H9 (cell line): ENCODE measurements at places on chromosomes 6 and 20.
A peak's percentile ranks its signal among the peaks of the same experiment; 100 is the strongest.

DNA sequence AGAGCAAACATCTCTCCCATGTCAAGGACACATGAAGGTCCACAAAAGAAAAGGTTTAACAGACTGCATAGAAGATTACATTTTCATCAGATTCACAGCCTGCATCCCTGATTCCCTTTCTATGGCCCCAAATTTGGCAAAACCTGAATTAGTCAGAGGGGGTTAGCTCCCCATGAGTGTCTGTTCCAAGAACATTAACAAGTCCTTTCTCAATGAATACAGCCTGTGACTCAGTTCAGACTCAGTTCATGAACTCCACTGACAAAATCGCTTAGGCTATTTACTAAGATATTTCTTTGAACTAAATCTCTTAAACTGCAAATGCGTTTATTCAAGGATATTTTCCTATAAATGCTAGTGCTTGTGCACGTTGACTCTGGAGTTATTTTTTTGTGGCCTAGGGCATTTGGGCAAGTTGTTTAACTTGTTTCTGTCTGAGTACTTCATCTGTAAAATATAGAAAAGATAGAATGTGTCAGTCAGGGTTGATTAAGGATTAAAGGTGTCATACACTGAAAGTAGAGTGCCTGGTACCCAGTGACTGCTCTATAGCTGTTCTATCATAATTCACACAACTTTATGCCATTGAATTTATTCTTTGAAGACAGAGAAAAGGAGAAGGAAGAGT lies 422.6 kb downstream of the HTR1B start:
- DNase-seq, result no peak

- no peak for DNase-seq
These were observed 2.9 kb upstream of the KHDRBS2 start for GRCh38 chr6:62288974-62289373.

- no peak for DNase-seq
These were observed 62.4 kb downstream of the TNFRSF21 start for GRCh38 chr6:47247227-47247797.

- no peak for DNase-seq
These were observed 49.3 kb downstream of the ARFGEF2 start for GRCh38 chr20:48970681-48971365.

GRCh38 chr6:6723361-6723760 lies 134.8 kb downstream of the LY86 start:
- no peak for DNase-seq

DNA sequence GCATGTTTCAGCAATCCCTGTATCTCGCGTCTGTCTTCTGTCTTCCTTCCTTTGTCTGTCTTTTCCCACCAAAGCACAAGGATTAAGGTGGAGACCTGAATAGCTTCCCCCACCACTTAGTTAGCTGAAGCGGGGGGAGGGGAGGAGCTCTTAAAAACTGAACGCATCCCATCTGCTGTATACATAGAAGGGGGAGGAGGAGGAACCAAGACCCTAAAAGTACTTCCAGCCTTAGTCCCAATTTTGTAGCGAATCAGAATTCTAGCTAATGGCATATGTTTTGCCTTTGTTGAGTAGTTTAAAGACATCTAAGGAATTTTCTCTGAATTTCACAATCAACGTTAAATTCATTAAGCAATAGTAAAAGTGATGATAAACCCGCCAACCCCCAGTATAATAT lies 47.9 kb downstream of the GNAS start:
- DNase-seq, result no peak

GRCh38 chr6:96301781-96302180 lies 219.8 kb upstream of the UFL1 start:
- DNase-seq, result no peak

GRCh38 chr6:113137426-113137825 lies 719.7 kb upstream of the MARCKS start:
- no peak for DNase-seq

DNA sequence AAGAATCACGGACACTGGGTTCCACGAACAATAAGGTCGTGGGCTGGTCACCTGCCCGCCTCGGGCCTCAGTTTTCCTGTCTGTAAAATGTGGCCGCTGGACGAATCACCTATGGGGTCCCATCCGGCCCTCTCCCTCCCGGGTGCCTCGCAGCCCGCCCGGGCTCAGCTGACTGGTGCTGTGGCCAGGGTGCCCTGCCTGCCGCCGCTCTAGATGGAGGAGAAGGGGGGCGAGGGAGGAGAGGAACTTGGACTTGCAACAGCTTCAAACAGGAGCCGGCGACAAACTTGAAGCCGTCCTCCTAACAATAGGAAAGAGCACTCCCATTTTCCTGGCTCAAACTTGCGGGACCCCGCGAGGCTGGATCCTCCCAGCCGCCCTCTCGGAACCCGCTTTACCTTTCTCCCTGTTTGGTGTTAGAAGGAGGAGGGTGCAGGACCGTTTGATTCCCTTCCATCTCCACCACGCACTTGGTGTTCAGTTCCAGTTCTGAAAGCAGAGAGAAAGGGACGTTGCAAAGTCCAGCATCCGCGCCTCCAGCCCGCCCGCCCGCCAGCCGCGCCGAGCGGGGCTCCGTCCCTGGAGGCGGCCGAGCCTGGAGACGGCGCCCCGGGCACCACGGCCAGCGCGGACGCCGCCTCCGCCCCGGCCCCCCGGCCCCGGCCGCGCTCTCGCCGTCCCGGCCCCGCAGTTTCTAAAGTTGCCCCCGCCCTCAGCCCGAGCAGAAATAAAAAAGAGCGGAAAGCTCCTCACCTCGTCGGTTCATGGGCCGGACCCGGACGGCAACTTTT lies 584 bp downstream of the KIF13A start:
- peak; percentile 67 for DNase-seq

DNA sequence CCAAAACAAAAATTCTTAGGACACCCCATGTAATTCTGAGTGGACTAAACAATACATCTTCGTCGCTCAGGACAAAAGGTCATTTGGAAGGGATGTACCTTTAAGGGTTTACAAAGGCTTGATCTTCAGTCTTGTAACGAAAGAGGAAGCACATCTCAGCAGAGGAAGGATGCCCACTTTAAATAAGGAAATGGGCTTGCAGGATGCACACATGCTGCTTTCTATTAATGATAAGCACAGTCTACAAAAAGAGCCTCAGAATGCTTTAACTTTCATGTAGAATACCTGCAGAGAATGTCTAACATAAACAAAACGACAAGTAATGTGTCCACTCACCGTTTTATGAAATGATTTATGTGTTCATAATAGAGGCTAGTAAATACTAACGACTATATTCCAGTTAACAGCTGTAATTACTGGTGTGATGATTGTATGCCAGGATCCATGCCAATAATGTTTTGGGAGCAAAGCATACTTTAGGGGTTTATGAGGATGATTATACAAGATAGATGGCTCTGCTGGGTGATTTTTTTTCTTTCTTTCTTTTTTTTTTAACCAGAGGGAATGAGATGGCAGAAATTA lies 216.9 kb downstream of the GMDS start:
- DNase-seq, result no peak

- no peak for DNase-seq
These were observed 18.0 kb upstream of the CDK5RAP1 start for GRCh38 chr20:33419140-33419974.

- DNase-seq, result no peak
These were observed 257.4 kb downstream of the MAFB start for GRCh38 chr20:40431611-40432010.

DNA sequence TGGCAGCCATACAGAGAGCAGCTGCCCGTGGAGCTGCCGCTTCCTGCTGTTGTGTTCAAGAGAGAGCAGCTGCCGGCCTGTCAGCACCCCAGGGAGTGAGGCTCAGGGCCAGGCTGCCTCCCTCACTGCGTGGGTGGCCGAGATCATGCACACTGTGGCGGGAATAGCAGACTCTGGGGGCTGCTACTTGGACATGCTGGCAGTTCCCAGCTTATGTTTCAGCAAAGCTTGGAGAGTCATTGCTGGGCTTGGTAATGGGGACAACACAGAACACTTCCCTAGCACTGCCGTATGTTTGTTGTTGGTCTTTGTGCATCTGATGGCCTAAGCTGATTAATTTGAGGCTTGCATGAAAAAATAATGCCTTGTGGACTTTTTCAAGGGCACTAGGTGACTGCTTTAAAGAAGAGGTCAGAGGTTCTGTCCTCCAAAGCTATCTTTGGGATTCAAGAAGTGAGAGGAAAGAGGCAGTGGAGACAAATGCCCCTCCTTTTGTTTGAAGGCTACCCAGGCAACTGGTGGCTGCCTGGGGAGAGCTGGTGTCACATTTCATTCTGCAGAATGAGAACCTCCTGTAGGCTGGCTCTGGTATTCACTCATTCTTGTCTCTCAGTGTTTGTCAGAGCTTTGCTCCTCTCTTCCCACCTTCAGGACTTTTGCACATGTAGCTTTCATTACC lies 18.8 kb downstream of the MRAP2 start:
- peak; percentile 82 for DNase-seq

- no peak for DNase-seq
These were observed 236.9 kb downstream of the GMDS start for GRCh38 chr6:2008383-2008976.

DNA sequence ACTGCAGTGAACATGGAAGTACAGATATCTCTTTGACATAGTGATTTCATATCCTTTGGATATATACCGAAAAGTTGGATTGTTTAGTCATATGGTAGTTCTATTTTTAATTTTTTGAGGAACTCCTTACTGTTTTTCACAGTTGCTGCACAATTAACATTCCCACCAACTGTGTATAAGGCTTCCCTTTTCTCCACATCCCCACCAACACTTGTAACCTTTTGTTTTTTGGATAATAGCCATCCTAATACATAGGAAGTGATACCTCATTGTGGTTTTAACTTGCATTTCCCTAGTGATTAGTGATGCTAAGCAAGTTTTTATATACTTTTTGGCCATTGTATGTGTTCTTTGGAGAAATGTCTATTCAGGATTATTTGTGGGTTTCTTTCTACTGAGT lies 45.1 kb upstream of the TENT5A start:
- no peak for DNase-seq
